ENCODE measurements at places on chromosomes 5 and 9.

- no peak for DNase-seq
Measured at GRCh38 chr5:134949316-134949715, 18.4 kb upstream of the CATSPER3 start.

- no peak for DNase-seq
Measured at GRCh38 chr5:39093352-39093751, 19.2 kb upstream of the RICTOR start.

DNA sequence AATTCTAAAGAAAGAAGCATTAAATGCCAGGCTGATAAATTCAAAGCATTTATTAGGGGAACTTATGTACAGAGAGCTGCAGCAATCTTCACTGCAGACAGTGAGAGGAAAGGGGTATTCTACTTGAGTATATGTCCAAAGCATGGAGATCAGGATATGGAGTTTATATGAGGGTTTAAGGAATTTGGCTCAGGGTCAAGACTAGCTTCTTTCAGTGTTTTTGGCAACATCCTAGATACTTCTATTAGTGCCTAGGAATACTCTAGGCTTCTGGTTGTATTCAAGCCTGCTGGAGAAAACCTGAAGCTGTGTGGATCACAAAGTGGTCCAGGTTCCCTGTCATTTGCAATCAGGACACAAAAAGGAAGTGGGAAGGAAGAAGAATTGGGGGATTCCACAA is 194.6 kb downstream of the CETN3 start:
- no peak for DNase-seq

DNA sequence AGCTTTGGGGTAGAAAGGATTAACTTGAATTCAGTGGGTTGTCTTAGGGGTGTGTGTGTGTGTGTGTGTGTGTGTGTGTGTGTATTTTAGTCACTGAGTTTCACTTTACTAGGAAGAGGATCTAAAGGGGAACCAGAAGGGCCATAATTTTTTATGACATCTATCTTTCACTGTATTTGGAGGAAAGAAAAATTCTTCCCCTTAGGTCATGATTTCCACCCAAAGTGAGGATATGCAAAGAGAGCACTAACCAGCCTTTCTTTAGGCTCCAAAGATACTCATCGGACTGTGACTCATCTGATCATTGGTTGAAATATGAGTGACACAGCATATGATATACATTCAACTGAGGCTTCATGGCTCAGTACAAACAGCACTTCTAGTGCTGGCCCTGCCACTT is 75.2 kb upstream of the RASGRF2 start:
- no peak for DNase-seq

GRCh38 chr9:134515026-134515821 is 126.4 kb upstream of the COL5A1 start:
- no peak for DNase-seq

DNA sequence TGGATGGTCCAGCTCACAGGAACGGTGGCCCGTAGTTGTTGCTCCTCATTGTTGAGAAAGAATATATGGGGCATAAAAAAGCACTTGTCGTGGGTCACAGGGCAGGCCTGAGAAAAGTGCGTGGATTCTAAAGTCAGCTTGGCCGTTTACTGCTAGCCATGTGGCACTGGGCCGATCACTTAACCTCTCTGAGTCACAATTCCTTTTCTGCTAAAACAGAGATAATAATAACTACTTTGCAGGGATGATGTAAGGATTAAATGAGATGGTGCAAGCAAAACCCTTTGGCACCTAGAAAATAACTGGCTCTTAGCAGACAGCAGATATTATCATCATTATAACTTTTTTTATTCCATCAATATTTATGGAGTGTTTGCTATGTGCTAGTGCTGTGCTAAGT is 579.7 kb downstream of the CCDC171 start:
- no peak for DNase-seq

DNA sequence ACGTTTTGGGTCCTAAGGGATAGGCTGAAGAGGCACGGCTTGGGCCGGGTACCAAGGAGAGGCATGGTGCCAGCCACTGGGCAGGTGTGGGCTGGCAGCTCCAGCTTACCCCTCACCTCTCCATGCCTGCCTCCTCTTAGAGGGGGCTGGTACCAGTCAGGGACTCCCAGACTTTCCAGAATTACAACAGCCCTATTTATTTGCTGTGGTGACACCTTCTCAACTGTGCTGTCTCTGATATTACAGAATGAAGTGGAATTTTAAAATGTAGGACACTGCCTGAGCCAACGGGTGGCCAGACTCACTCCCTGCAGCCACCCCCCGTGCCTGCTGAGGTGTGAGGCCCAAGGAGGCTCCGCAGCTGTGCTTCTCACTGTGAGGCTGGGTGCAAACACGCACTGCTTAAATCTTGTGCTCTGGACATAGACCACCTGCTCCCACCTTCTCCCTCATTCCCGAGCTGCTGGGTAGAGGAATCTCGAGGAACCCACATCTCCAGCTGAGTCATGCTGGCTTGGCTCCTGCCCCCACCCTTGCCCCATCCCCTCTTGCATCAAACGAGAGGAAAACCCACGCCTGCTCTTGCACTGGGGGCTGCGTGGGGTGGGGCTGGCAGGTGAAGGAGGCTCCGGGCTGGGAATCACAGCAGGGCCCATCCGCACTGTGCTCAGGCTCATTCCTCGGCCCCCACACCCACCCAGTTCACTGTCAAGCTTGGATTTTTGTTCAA is 47.9 kb downstream of the PRRT1B start:
- no peak for DNase-seq

GRCh38 chr9:137278721-137279711 is 1.5 kb downstream of the TOR4A start:
- no peak for DNase-seq

- no peak for DNase-seq
Measured at GRCh38 chr9:2722715-2723114, 5.4 kb downstream of the KCNV2 start.

DNA sequence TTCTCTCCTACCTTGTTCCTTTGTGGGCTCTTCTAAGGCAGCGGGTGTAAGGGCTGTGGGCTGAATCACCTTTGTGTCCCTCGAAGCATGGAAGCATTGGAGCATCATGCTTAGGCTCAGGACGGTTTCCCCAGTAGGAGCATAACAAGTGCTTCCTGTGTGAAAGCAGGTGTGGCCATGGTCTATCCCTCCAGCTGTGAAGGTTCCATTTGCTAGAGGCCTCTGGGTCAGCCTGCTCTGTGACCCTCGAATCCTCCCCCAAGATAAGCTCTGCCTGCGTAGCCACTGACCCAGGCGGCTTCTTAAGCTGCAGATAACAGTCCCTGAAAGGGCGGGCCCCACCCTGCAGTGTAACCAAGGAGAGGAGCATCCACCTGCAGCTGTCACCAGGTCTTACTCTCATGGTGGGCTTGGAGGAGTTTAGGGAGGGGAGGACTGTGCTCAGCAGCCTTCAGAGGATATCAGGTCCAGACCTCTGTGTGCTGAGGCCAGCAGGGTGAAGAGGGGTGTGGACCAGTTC is 8.4 kb upstream of the NDST1 start:
- DNase-seq, result no peak

GRCh38 chr9:37413311-37413710 is 9.2 kb upstream of the GRHPR start:
- no peak for DNase-seq

DNA sequence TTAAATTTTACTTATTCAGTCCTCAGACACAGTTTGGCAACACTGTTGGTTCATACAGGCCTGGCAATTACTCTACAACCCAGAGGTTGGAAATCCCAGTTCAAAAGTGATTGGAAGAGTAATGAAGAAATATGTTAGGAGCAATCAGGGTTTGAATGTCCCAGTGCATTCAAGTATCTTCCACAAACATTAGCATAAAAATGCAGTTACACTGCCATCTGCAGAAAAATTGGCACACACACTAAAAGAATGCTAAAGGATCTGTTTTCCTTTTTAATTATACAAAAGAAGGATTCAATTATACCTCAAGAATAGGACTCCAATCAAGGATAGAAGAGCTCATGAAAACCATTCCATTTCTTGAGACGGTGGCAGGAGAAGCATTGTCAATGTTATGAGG is 130.2 kb downstream of the DNAH5 start:
- DNase-seq, result no peak

DNA sequence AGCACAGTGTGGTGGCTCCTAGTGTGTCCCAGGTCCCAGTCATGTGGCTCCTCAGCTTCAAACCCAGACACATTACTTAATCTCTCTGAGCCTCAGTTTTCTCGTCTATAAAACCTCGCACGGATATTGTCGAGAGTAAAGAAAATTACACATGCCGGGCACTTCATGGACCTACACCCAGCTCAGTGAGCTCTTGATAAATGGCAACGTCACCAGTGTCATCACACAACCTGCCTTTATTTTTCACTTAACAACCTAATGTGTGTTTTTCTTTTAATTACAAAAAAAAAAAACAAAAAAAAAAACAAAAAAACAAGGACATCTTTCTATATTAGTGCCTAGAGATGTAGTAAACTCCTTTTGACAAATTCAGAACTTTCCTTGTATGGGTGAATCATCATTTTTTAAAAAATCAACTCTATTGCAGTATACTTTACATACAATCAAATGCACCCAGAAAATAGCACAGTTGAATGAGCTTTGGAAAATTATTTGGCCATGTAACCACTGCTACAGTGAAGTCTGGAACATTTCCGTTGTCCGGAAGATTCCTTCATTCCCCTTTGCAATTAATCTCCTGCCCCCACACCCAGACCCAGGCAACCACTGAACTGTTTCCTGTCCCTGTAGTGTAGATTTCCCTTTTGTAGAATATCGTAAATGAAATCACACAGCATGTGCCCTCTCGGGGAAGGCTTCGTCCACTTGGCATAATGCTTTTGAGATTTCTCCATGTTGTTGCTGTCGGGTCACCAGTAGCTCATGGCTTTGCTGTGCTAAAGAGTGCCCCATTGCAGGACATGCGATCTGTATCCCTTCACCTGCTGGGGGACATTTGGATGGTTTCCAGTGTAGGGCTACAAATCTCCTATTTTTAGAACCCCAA is 100.4 kb upstream of the LARP1 start:
- DNase-seq, result no peak

DNA sequence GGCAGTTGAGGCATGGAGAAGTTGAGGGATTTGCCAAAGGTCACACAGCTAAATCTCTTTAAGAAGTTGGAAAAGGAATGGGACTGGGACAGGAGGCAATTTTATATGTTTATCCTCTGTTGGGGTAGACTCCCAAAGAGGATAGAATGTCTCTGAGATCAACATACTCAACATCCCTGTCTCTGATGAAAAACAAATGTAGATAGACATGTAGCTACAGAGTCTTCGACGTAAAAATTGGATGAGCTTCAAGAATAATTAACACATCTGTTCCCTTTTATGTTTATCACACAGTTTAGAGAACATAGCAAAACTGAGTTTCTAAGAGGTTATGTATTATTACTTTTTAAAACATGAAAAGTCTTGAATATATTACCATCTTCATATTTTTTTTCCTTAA is 204.6 kb upstream of the CD180 start:
- no peak for DNase-seq

- DNase-seq, result no peak
Measured at GRCh38 chr5:6404129-6404528, 25.8 kb upstream of the MED10 start.

GRCh38 chr5:174852143-174852542 is 127.8 kb downstream of the MSX2 start:
- DNase-seq, result no peak

DNA sequence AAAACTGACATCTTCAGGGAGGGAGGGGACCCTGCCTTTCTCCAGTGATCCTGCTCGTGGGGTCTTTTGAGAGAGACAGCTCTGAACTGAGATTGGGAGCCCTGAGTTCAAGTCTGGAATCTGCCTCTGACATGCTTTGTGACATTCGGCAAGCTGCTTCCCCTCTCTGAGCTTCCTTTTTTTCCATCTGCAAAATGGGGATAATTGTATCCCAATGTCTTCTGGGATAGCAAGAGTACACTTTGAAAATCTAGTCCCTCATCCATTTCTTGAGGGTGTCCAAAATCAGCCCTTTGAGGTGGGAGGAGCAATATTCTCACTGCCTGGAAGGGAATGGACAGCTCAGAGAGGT is 186.3 kb downstream of the RGS3 start:
- DNase-seq, result no peak

Measured in brain pericyte (primary cell).